ENCODE measurements at places on chromosomes 11 and 22.

GRCh38 chr11:13269775-13270174 lies 7.8 kb upstream of the BMAL1 start:
- no peak for DNase-seq

DNA sequence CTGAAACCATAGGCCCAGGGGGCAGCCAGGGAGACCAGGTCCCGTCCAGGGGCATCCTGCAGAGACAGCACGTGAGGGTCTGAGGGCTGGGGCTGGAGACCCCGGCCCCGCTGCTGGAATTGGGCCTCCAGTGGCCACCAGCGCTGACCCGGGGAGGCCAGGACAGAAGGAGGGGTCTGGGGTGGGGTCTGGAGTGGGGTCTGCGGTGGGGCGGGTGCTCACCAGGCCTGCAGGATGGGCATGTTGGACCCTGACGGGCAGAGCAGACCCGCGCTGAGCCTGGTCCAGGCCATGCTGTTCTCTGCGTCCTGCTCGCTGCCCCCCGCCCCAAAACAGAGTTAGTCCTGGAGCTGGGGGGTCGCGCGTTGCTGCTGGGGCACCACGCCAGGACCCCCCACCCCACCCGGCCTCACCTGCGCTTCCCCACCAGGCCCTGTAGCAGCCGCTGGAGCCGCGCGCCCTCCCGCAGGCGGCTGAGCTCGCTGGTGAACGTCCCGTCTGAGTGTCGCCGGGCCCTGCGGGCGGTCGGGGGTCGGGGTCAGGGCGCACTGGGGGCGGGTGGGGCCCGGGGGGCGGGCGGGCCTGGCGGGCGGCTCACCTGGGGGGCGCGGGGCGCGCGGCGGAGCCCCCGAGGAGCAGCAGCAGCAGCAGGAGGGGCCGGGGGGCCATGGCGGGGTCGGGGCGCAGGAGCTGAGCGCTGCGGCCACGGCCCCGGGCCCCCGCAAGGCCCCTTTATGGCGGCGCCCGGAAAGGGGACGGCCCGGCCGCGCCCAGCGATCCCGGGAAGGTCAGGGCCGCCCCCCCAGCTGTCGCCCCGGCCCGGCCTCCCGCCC lies at the start of gene SCT:
SCT (minus strand) TSS at position 707 of the 833 bp plus-strand sequence; CDS start at position 669, 38 bp downstream.
- no peak for DNase-seq

DNA sequence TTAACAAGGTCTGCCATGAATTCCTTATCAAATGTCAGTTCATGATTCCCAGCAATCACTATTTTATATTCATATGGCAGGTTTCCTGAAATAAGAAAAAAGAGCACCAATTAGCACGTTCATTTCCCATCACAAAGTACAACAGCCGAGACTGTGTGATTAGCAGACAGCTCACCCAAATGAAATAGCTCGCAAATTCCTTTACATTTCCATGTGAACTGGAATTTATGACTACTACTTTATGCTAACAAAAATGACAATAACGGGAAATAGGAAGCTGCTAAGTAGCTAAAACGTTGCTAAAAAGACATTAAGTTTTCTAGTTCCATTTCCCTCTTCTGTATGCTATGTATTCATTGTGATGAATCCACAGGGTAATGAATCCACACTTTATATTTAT lies 90.7 kb downstream of the MPPED2 start:
- DNase-seq, result no peak

- DNase-seq, result no peak
These were observed 48.2 kb downstream of the MOB2 start for GRCh38 chr11:1438261-1438966.

GRCh38 chr22:29806196-29806595 lies 31.9 kb downstream of the ASCC2 start:
- DNase-seq, result no peak

GRCh38 chr22:48104766-48105165 lies 1342.3 kb downstream of the TBC1D22A start:
- DNase-seq, result peak; percentile 37

- DNase-seq, result no peak
These were observed 155.3 kb downstream of the ST3GAL4 start for GRCh38 chr11:126510621-126511370.

DNA sequence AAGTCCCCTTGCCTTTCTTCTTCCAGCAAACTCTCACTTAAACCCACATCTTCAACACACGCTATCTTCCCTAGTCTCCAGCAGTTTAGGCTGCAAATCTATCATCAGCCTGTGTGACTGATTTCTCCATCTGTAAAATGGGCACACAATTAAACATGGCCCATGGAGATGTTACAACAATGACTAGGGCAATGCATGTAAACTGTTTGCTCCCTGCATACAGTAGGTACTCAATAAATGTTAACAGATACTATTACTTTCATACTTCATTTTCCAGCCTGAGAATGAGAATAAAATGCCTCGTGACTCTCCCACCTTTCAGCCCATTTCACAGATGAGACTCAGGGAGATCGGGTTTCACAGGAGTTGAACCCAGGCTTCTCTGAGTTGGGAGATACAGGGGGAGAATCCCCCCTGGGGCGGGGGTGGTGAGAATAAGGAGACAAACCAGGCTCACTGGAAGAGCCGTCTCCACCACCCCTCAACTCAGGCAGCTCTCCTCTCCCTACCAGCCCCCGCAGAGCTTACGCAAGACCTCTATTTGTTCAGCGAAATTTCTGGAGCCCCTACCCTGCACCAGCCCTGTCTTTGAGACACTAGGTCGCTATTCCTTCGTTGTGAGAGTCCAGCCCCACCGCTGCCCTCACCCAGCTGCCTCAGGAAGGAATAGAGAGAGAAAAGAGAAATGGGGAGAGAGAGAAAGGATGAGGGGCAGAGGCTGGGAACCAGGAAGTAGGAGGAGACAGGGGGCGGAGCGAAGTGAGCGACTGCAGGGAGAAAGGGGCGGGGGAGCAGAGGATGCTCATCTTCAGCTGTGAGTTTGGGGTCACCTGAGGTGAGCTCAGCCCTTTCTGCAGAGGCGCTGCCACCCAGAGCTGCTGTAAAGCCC lies 42.1 kb upstream of the KLHL35 start:
- DNase-seq, result no peak
